ENCODE measurements at places on chromosomes 2 and 18.

GRCh38 chr2:20052861-20053281 lies 1.4 kb upstream of the LAPTM4A start:
- peak; percentile 67 for DNase-seq

GRCh38 chr2:224417361-224417729 lies 15.4 kb upstream of the FAM124B start:
- DNase-seq = no peak

DNA sequence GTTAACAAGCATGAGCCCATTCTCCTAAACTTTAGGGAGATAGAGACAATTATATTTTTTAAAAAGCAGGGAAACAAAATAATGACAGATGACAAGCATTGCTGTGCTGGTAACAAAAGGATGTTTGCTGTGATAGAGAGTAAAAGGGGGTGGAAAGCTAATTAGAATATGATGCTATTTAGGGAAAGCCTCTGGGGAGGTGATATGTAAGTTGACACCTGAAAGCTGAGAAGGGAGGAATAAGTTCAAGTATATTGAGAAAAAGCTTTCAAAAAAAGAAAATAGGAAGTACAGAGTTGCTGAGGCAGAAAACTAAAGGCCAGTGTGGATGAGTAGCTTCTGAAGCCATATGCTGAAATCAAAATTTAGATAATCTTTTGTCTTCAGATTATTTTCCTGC lies 565.2 kb upstream of the NRXN1 start:
- no peak for DNase-seq

- DNase-seq = no peak
Observed at GRCh38 chr2:191661097-191661924, 16.6 kb upstream of the NABP1 start.

- no peak for DNase-seq
Observed at GRCh38 chr18:60649842-60650536, 277.4 kb upstream of the MC4R start.

GRCh38 chr2:226643030-226643945 lies 156.3 kb downstream of the IRS1 start:
- DNase-seq = no peak

DNA sequence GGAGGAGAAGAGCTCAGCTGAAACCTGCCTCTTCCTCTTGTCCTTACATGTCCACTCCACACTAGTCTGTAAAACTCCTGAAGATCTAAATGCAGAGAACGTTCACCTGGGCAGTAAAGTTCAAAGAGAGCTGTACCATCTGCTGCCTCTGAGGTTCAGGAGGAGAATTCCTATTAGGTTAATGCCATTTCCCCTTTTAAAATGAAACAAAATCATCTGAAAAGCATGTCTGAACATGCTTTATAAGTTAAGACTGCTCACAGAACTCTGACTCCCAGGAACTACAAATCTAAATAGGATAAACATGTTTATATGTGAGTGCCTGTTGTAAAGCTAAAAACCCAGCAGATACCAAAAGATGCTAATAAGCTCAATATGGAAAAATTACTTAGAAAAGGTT lies 164.4 kb downstream of the AFF3 start:
- DNase-seq = no peak

DNA sequence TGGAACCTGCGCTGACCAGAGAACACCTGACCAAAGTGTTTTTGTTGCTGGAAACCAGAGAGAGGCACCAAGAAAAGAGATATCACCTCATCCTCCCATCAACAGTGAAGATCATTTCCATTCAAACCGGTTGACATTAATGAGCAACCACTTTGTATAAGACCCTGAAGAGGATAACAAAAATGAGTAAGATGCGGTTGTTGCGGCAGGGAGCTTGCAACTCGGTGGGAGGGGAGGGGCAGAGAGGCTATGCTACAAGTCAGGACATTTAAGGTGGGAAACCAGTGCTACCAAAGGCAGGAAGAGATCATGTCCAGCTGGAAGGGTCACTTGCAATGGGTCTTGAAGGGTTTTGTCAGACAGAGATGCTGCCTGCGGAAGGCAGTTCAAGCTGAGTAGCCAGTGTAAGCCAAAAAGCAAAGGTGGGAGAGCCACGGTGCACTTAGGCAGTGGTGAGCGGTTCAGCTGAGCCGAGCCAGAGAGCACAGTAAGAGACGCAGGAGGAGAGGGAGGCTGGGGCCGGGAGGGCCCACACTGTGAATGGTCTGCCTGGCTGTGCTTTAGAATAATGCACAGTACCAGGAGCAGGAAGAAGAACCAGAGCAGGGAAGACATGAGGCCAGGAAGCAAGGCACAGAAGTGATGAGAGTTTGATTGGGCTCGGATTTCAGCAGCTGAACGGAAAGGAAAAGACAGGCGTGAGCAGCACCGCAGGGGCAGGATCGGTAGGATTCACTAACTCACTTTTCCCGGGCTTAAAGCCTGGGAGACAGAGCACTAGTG lies 24.4 kb upstream of the DTNB start:
- DNase-seq = no peak

- DNase-seq = no peak
Observed at GRCh38 chr2:163774862-163775261, 39.1 kb upstream of the FIGN start.

DNA sequence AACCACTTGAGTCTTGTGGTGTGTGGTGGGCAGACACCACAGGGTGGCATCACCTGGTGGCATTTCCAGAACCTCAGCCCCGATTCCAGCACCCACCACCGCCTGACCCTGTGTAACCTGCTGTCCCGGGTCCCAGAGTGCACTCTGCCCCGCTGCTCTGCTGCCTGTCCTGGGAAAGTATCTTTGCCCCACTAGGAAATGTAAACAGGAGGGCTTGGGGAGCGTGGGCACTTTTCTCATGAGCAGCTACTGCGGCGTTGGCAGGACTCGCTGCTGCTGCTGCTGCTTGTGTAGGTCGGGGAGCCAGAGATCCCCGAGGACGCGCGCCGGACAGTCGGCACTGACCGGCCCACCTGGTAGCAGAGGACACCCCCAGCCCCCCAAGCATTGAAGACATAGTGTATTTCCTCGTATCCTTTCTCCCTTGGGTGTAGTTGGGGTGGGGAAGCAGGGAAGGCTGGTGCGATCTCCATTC lies 13.4 kb downstream of the DTYMK start:
- no peak for DNase-seq

DNA sequence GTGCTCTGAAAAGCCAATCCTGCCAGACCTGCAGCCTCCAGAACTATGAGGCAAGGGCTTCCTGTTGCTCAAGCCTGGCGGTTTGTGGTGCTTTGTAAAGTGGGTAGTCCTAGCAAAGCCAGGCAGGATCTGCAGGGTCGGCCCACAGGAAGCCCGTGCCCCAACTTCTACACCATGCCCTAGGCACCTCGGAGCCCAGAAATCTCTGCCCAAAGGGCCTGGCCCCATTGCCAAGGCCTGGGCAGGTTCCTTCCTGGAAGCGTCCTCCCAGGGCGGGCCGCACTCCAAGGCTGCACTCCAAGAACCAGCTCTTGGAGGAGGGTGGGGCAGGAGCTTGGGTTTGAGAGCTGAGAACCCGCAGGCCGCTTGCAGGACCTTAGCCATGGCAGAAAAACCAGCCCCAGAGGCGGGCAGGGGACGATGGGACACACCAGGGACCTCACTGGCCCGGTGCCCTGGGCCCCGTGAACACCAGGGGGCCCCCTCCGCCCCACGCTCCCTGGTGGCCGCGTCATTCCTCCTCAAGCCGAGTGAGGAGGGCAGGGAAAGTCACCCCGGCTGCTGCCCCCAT lies 37.2 kb upstream of the ID2 start:
- no peak for DNase-seq

GRCh38 chr2:215619989-215620388 lies 184.1 kb upstream of the FN1 start:
- DNase-seq = no peak

- no peak for DNase-seq
Observed at GRCh38 chr2:217853301-217853881, 149.4 kb downstream of the TNS1 start.

DNA sequence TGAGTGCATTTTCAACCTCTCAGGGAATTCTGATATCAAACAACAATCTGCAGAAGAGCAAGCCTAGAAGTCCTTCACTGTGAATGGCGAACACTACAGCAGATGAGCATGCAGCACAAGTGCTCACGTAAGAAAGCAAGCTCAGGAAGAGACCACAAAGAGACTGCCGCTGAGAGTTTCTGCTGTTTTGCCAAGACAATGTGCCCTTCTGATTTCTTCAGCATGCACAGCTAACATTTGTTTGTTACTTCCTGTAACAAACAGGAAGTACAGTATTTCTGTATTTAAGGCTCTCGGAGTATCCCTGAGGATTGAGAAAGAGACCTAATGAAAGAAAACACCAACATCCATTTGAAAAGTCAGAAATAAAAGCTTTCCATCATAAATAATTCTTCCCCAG lies 45.9 kb downstream of the MBOAT2 start:
- no peak for DNase-seq

- DNase-seq = peak; percentile 67
Observed at GRCh38 chr2:175366815-175367214, 185.3 kb upstream of the ATP5MC3 start.

- no peak for DNase-seq
Observed at GRCh38 chr2:119480718-119481142, 43.6 kb downstream of the SCTR start.

DNA sequence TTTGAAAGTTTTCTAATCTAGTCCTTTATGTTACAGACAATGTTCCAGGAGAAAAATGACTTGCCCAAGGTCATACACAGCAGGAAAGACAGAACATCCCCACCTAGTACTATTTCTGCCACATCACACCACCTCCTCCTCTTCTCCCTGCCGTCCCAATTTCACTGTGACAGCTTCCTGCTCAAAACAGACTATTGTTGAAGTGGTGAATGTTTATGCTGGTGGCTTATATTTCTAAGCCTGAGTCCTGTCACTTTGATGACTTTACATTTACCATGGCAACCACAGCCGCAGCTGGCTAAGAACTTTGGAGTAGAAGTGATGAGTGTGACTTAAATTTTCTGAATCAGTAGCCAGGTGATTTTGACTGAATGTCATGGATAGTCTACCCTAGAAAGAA lies 10.0 kb downstream of the GALNT5 start:
- no peak for DNase-seq

- DNase-seq = no peak
Observed at GRCh38 chr18:23127090-23127489, 8.2 kb upstream of the CABLES1 start.

DNA sequence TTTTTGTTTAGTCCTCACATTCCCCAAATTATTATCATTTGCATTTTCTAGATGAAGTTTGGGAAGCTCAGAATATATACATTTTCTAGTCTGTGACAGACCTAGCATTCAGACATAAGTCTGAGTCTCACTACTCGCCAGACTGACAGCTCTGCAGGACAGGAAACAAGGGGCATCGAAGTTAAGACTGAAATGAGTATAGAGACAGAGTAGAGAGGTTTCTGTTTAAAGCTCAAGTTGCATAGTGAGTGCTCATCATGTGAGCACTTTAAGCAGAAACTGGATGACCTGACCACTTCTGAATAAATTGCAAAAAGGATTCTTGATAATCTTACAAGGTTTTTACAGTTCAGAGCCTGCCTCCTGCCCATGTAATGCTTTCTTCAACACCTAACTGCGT lies 1.1 kb downstream of the HADHB start:
- no peak for DNase-seq

DNA sequence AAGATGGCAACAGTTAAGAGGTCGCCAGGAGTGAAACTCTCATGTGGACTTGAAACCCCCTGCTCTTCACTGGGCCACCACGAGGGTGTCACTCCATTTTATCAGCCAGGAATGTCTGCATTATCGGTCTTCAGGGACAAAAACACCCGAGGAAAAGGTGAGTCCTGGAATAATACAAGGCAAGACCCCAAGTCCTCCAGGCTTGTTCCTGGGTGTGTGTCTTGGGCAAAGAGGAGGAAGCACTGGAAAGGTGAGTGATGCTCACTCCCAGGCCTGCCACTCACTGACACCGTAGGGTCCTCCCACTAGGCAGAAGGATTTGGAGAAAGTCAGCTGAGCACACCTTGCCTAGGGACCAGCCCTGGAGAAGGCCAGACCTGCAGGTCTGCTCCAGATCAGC lies 86.9 kb downstream of the LOXHD1 start:
- no peak for DNase-seq

DNA sequence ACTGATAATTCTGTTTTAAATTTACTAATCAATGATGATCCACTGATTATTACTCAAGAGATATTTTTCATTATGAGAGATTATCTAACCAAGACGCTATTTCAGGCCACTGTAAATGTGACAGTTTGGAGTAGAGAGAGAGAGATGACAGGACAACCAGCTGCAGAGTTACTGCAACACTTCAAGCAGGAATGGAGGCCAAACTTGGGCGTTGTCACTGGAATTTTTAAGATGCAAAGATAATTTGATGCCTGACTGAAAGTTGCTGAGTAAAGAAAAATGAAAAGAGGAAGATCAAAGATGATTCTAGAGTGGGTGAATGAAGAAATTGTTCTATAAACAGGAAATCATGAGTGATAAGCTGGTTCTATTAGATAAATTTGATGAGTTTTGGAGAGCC lies 1302.1 kb upstream of the TMEFF2 start:
- DNase-seq = no peak

DNA sequence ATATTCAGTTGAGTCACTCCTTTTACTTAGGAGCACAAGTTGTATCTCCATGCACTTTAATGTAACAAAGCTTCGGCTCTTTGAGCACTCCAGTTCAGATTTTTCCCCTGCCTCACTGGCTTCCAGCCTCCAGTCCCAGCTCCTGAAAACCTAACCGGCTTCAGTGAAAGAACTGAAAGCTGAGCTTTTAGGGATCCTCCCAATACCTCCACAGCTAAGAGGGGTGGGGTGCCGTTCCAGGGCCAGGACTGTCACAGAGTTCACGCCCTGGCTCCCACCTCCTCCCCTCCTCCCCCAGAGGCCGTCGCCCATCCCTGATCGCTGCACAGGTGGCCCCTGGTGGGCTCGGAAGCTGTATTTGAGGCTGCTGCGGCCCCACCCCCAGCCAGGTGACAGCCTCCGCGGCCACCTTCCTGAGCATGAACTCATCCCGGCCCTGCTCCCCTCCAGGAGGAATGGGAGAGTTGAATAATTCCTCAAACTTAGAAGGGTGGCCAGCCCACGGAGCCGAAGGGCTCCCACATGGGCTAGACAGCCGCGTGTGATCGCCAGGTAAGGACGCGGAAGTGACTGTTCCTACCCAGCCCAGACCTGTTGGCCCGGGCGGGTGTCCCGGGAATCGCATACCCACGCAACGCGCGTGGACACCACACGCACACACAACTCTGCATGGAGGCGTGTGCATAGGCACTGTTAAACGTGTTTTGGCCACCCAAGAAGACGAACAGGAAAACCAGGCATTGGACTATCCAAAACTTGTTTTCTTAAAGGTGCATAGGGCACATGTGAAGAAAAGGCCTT lies 1.8 kb downstream of the MYO5B start:
- DNase-seq = no peak

GRCh38 chr2:74036450-74037195 lies 51.9 kb downstream of the TET3 start:
- no peak for DNase-seq

- DNase-seq = no peak
Observed at GRCh38 chr2:13813236-13813635, 819.3 kb upstream of the LRATD1 start.

DNA sequence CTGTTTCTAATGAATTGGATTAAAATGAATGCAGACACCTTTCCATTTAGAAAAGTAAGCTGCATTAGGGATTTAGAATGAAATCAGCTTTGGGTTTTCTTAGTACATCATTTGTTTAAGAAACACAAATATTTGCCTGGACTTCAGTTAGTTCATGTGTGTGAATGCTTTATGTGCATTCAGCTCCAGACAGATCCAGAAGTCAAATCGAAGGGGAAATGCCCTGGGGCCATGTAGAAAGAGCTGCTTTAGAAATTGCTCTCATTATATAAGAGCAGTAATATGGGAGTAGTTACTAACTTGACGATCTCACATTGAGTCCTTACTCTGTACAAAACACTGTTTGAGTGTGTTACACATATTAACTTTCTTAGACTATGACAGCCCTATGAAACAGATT lies 88.0 kb upstream of the TTC39C start:
- DNase-seq = no peak
